ENCODE measurements at places on chromosomes 3 and 15.

- DNase-seq, result no peak
Measured at GRCh38 chr15:57730876-57731275, 24.4 kb downstream of the POLR2M start.

DNA sequence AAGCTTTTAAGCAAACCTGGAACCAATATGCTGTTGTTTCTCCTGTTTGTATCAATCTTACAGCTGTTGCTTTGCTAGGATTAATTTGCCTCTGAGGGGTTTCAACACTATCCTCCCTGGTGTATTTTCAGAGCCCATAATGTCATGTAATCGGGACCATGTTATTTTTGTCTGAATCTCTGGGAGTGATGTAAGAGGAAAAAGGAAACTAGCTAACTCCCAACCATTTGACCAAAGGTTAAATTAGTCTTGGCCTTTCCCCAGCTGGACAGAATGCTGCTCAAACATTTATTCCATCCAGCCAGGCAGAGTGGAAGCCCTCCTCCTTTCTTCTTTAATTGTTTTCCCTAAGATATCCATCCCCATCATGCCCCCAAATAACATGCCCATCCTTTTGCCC lies 142.2 kb downstream of the ALDH1A2 start:
- no peak for DNase-seq

GRCh38 chr3:15744176-15744575 lies 53.6 kb downstream of the ANKRD28 start:
- no peak for DNase-seq

- no peak for DNase-seq
Measured at GRCh38 chr15:29141308-29142128, 128.1 kb downstream of the NSMCE3 start.

- DNase-seq, result no peak
Measured at GRCh38 chr15:25797936-25798901, 64.9 kb downstream of the ATP10A start.

DNA sequence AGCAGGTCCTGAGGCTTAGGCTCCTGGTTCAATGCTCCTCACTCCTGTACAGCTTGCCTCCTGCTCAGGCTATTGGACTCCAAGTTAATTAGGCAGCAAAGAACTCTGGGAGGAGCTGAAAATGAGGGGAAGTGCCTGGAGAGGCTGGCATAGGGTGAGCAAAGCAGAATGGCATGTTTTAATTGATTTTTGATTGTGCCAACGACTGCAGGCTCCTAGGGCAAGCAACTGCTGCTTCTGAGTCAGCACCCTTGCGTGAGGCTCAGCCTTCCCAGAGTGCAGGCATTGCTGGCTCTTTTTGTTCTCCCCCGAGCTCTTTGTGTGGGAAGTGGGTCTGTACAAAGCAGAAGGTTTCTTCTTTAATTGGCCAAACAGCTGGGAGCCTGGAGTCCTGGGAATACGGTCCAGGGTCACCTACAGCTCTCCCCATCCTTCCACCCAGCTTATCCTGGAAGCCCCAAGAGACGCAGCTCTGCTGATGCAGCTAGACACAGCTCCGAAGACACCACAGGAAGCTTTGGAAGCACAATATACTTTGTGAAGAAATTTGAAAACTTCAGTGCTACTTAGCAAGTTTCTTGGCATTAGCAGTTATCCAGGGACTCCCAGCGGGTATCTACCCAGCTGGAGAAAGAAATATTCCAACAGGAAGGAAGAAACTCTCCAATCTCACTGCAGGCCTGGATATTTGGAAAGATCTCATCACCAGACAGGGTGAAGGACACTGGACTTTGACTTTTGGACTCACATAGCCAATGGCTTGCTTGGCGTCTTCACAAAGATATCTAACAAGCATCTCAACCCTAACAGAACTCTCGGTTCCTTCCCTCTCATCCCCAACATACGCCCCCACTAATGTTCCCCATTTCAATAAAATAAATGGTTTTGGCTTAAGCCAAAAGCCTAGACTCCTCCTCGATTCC lies 76.8 kb downstream of the BDH1 start:
- DNase-seq, result no peak

DNA sequence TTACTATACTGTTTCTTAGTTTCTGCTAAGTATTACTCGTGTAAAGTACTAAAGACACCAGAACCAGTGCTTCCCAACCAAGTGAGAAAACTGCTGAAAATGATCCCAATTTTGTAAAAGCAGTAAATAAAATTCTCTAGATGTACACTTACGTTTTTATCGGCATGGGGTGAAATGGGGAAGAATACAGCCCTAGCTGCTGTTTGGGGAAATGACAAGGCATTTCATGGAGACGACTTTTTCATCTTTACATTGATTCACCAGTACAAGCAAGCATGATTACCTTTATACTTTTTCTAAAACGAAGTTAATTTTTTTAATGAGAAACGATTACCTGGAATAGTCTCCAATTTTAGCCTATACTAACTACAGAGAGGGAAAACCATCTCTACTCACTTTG lies 1.4 kb downstream of the PSMD6 start:
- DNase-seq, result no peak

GRCh38 chr15:66763186-66764071 lies 61.4 kb downstream of the SMAD6 start:
- DNase-seq, result no peak

DNA sequence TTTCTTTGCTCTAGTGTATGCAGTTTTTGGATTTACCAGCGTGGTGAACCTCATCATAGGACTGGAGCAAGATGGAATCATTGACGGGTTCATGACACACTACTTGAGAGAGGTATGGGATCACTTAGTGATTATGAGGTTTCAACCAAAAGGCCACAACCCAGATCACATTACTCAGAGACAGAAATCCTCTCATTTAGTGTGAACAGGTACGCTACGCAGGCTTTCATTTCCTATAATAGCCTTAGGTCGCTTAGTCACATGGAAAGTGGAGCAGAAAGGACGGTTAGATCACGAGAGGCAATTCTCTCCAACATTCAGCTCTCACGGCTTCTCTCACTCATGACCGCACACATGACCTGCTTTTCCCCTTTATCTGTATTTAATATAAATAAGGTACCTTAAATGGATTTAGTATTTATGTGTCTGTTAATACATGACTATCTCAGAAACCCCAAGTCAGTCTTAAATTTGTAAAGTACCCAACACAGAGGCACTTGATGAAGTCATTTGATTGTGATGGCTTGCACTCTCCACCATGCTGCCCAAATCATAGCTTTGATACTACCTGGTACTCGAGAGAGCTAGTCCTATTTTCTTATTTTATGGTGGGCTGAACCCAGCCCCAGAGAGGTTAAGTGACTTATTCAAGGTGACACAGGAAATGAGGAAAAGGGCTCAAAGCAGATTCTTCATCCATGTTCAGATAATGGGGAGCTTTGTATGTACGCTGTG lies 8.6 kb downstream of the TM6SF1 start:
- DNase-seq, result no peak

DNA sequence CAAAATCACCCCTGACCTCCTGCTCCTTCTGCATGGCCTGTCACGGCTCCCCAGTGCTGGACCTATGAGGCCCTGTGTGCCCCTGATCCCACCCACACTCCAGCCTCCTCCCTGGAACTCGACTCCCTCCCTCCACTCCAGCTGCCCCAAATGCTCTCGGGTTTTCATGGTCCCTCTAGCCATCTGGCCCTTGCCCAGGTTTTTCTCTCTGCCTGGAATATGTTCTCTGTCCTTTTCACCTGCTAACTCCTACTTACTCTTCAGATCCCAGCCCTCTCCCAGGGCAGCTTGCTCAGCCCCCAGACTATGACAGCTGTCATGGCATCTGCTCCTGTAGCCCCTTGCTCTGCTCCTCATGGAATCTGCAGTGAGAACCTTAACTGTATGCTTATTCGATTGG lies 30.3 kb downstream of the DUSP7 start:
- no peak for DNase-seq

DNA sequence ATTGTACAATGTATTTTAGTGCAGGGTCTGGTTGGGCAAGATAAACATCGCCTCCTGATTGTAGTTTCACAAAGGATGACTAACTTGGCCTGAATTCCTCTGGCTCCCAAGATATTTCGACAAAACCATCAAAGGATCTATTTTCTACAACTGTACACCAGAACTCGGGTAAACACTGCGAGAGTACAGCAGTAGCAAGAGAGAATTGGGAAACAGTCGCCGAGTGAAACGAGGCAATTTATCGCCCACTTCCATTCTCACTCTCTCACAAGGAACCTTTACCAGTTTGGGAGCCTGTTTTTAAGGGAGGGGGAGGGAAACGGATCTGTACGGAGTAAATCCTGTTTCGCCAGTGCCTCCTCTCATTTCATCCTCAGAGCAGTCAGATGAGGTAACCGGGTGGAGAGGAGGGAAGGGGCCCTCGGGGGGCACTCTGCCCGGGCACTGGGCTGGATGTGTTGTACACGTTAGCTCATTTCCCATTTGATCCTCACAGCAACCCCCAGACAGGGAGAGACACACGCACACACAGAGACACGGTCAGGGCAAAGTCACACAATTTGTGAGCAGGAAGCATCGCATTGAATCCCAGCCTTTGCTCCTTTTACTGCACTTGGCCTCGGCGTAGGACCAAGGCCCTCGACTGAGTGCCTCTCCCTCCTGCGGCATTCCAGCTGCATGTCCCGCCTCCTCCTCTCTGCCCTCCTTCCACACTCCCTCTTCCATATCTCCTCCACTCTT lies 120.1 kb downstream of the LIPC start:
- DNase-seq, result no peak

GRCh38 chr3:162742159-162742717 lies 1245.6 kb downstream of the OTOL1 start:
- no peak for DNase-seq

GRCh38 chr3:27043328-27043955 lies 325.7 kb downstream of the NEK10 start:
- DNase-seq, result peak; percentile 38

DNA sequence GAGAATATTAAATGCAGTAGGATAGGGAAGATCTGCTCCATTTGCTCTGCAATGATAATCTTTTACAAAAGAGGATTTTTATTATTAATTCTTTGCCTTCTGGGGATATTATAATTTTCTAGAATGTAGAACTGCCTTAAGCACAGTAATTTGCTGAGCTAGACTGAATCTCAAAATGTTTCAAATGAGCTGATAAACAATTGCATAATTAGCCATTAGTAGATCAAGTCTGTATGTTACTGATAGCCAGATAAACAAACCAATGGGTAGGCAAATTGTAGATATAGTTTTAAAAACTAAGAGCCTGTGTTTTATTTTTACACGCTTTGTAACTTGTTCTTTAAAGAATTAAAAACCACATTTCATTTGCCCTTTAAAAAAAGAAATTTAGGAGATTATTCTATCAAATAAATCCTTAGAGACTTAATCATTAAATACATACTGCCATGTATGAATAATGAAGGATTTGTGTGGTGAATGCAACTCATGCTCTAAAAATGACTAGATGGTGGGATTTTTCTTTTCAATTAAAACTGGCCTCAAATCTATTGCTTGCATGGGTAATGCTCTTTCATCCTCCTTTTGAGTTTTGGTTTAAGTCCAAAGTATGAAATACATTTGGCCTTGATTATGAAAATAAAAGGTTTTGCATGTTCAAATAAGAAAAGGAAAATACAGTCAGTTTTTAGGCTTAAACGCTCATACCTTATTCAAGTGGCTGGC lies 32.6 kb upstream of the NANOGP8 start:
- no peak for DNase-seq

DNA sequence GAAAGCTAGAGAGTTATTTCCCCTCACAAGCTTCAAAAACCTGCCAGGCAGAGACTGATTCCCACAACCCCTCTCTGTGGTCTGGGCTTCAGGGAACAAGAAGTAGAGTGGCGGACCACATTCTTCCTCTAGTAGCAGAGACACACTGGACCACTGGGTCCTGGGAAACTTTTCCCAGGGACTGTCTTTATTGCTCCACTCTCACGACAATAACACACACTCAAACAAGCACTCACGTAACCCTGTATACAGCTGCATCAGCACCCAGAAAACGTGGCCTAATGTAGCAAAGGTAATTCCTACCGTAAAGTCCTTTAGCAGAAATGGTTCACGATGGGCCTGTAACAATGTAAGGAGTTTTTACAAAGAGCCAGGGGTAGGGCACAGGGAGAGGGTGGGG lies 27.6 kb downstream of the CPOX start:
- DNase-seq, result no peak

DNA sequence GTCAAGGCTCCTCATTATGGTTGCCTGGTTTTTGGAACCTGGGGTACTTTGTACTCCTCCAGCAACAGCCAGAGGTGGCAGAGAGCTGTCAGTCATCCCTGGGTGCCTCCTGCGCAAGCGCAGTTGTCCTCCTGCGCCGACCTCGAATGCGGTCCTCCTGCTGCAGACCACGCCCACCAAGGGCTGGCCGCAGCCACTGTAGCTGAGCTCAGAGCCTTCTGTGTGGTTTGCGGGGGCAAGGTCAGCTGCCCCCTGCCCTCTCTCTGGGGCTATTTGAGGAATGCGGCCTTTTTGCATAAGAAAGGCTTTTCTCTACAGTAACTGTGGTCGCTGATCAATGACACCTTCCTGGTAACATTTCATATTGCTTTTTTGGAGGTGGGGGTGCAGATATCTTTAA lies 131.3 kb upstream of the SNRPN start:
- DNase-seq, result peak; percentile 92

- no peak for DNase-seq
Measured at GRCh38 chr3:113532698-113533533, 561 bp downstream of the SIDT1 start.

DNA sequence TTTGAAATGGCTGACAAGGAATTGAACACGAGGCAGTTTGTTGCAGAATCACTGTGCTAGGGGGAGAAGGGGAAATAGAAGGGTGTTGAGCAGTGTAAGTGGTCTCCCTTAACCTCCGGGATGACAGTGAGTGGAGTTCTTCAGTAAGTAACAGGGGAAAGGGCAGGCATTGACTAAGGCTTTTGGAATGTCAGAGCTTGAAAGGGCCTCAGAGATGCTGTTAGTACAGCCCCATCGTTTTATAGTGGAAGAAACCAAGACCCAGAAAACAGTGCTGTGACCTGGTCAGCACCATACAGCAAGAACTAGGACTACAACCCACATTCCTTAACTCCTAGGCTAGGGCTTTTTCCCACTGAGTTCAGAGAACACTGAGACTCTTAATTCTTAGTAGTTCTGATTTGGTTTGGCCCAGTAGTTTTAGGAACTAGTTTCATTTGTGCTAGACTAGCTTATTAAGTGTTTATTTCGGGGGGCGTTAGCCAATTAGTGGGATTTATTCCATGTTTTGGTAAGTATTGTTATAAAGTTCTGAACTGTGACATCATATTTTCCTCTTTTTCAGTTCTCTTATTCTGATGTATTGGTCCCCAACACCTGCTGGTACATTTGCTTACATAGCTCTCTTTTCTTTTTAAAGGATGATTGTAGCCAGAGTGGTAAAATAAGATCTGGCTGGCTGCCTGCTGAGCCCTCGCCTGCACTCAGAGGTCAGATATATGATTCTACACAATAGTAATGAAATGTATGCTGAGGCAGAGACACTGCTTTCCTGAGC lies 34.2 kb downstream of the RAB11A start:
- DNase-seq, result no peak

- no peak for DNase-seq
Measured at GRCh38 chr3:171569571-171570132, 109.4 kb upstream of the TNIK start.

- DNase-seq, result no peak
Measured at GRCh38 chr3:53998980-53999379, 107.3 kb upstream of the SELENOK start.
